ENCODE measurements at places on chromosomes 5 and 9. TPM values are rescaled to one million over a fixed set of nuclear protein-coding genes. Genes with fewer than 3 reads are reported as not detected.

Gene EQTN
- total RNA-seq: not detected

Gene MCTP1
- 3.2 TPM for total RNA-seq

Gene ZNF300
- 1.8 TPM for total RNA-seq

Gene TNFAIP8
- total RNA-seq: 8.8 TPM

Gene WDR31
- 1.9 TPM for total RNA-seq

Gene CATSPER3
- total RNA-seq: 0.61 TPM

Gene SEC24A
- total RNA-seq: 47.4 TPM

Gene OR1J4
- not detected for total RNA-seq

Gene SHISAL2B
- not detected for total RNA-seq

Gene ANKRD18B
- 2.2 TPM for total RNA-seq

Gene FAM78A
- 0.88 TPM for total RNA-seq

Gene ANKRD31
- total RNA-seq: 0.66 TPM

Gene GHR
- total RNA-seq: 0.54 TPM

Gene LRRTM2
- not detected for total RNA-seq

Gene LRRC19
- total RNA-seq: not detected

Gene IFT74
- total RNA-seq: 3.6 TPM

Gene PCAT7
- total RNA-seq: 10.4 TPM

Gene SLC34A3
- 0.19 TPM for total RNA-seq

Gene BSPRY
- 14.7 TPM for total RNA-seq

Gene CMYA5
- 0.39 TPM for total RNA-seq

Gene ADGRD2
- total RNA-seq: not detected

Gene PHF24
- total RNA-seq: 0.12 TPM

Gene C5orf58
- total RNA-seq: not detected

Gene PCDHA1
- total RNA-seq: 0.07 TPM

Gene CDO1
- total RNA-seq: not detected

Gene IL9
- not detected for total RNA-seq

Gene TOR2A
- total RNA-seq: 12.9 TPM

Gene SPINK13
- not detected for total RNA-seq

Gene PCDHA7
- total RNA-seq: not detected

Gene BTNL3
- 0.14 TPM for total RNA-seq

Gene BRD8
- total RNA-seq: 104 TPM

Gene FBN2
- total RNA-seq: 0.56 TPM

Gene PCDHGB3
- 0.54 TPM for total RNA-seq

Gene SPATA31E1
- total RNA-seq: not detected

Gene PRRT1B
- total RNA-seq: 5.0 TPM

Gene PAX5
- not detected for total RNA-seq

Gene SOX30
- total RNA-seq: 3.1 TPM

Gene NR2F1-AS1
- 0.32 TPM for total RNA-seq

Measured in Caco-2 (cell line).